ENCODE measurements at places on chromosomes 12 and 14. TPM values are rescaled to one million over a fixed set of nuclear protein-coding genes. Genes with fewer than 3 reads are reported as not detected.

Gene WNT1
- total RNA-seq: not detected

Gene SSPN
- total RNA-seq: not detected

Gene KRT71
- not detected for total RNA-seq

Gene REP15
- total RNA-seq: not detected

Gene GARIN6
- total RNA-seq: not detected

Measured in Karpas-422 (cell line).